ENCODE measurements at places on chromosomes 12 and 14.

- no peaks in the 10 kb centered on the region for H3K36me3 ChIP-seq
- no peak overlapping the region for H3K4me3 ChIP-seq
- H3K4me1 ChIP-seq, result no peaks in the 10 kb centered on the region
- H3K27me3 ChIP-seq, result peaks cover 16% of the 10 kb centered on the region
- DNase-seq, result no peak
- H3K27ac ChIP-seq, result no peak overlapping the region
Observed at GRCh38 chr12:55938826-55939501, 8.0 kb downstream of the DGKA start.

- no peak overlapping the region for H3K27ac ChIP-seq
- DNase-seq, result no peak
- H3K27me3 ChIP-seq, result peaks cover 22% of the 10 kb centered on the region
- peak overlapping the region; percentile 74 for H3K4me3 ChIP-seq
- peaks cover 3% of the 10 kb centered on the region for H3K4me1 ChIP-seq
Observed at GRCh38 chr14:99684410-99684934, 374 bp downstream of the CYP46A1 start.

- DNase-seq, result no peak
- H3K27me3 ChIP-seq, result no peaks in the 10 kb centered on the region
- H3K4me3 ChIP-seq, result no peak overlapping the region
- H3K4me1 ChIP-seq, result peaks cover 4% of the 10 kb centered on the region
Observed at GRCh38 chr14:85516239-85517113, 13.5 kb upstream of the FLRT2 start.

DNA sequence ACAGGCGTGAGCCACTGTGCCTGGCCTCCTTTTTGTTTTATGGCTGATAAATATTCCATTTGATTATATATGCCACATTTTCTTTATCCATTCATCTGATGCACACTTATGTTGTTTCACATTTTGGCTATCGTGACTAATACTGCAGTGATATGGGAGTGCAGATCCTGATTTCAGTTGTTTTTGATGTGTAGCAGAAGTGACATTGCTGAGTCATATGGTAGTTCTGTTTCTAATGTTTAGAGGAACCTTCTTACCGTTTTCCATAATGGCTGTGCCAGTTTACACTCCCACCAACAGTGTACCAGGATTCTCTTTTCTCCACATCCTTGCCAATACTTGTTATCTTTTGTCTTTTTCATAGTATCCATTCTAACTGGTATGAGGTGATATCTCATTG lies 235.9 kb downstream of the ERC1 start:
- H3K27ac ChIP-seq, result no peak overlapping the region
- DNase-seq, result no peak
- H3K36me3 ChIP-seq, result no peaks in the 10 kb centered on the region
- H3K27me3 ChIP-seq, result no peaks in the 10 kb centered on the region
- H3K4me1 ChIP-seq, result no peaks in the 10 kb centered on the region
- H3K4me3 ChIP-seq, result no peak overlapping the region

DNA sequence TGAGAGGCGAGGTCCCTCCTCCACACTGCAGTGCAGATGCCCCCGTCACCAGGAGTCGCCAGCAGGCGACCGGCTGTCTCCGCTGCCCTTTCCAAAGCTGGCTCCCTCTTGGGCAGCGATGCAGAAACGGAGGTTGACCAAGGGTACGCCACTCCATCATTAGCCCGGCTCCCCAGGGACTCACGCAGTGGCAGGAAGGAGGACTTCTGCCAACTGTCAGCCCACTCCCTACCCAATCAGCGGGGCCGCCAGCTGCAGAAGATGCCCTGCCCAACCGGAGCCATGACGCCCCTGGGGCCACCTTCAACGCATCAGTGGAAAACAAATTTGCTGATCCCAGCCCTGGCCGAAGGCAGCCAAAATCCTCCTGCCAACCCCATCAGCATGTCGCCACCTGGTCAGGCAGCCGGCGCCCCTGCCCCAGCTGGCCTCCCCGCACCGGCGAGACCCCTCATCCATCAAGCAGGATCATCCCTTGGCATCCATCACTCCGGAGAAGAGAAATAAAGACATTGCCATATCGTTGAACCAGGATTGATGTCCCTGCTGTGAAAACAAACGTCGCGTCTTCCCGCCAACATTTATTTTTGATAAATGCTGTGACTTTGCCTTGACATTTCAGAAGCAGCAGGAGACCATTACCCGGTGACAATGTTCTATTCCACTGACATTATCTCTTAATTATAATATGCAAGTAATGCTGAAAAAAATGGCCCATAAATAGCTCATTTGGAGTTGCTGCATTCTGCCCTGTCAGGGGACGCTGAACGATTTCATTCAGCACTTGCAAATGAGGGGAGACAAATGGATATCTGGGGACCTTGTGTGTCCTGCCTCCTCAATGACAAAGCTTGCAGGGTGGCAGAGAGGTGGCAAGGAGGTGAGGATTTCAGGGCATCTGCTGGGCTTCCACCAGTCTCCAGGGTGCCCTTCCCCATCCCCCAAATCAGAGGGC lies 105.1 kb downstream of the SCARB1 start:
- no peaks in the 10 kb centered on the region for H3K4me1 ChIP-seq
- H3K27me3 ChIP-seq, result no peaks in the 10 kb centered on the region
- H3K4me3 ChIP-seq, result no peak overlapping the region
- H3K36me3 ChIP-seq, result no peaks in the 10 kb centered on the region

DNA sequence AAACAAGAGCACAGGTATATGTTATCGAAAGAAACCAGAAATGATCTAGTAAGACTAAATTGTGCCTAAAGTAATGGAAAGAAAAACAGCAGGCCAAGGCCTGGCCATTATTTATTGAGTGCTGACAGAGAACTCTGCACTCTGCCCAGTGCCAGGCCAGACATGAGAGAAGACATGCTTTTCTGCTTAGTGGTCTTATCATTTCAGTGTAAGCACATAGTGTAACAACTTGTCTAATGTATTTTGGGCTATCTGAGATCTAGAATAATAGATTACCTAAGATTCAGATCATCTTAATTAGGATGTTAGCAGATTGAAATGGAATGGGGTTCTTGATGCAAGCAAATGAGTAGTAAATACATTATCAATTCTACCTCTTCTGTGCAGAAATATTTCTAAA lies 278.3 kb downstream of the AKAP6 start:
- peaks cover 7% of the 10 kb centered on the region for H3K4me1 ChIP-seq
- H3K27me3 ChIP-seq, result no peaks in the 10 kb centered on the region
- no peak overlapping the region for H3K27ac ChIP-seq
- H3K36me3 ChIP-seq, result no peaks in the 10 kb centered on the region
- no peak for DNase-seq

DNA sequence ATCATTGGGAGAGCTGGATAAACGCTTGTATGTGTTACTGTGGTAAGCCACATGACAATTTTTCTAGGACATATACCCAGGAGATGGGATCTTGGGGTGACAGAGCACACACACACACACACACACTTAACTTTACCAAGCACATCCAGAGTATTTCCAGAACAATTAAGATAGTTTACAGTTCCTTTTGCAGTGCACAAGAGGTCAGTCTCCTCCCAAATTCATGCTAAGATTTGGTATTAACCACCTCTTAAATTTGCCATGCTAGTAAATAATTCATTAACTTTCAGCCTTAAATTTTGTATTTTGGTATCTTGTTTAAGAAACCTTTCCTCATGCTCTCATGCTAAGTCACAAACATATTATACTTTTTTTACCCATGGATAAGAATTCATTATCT lies 33.9 kb upstream of the LIMA1 start:
- H3K4me3 ChIP-seq, result no peak overlapping the region
- no peak for DNase-seq
- no peaks in the 10 kb centered on the region for H3K36me3 ChIP-seq
- no peak overlapping the region for H3K27ac ChIP-seq

DNA sequence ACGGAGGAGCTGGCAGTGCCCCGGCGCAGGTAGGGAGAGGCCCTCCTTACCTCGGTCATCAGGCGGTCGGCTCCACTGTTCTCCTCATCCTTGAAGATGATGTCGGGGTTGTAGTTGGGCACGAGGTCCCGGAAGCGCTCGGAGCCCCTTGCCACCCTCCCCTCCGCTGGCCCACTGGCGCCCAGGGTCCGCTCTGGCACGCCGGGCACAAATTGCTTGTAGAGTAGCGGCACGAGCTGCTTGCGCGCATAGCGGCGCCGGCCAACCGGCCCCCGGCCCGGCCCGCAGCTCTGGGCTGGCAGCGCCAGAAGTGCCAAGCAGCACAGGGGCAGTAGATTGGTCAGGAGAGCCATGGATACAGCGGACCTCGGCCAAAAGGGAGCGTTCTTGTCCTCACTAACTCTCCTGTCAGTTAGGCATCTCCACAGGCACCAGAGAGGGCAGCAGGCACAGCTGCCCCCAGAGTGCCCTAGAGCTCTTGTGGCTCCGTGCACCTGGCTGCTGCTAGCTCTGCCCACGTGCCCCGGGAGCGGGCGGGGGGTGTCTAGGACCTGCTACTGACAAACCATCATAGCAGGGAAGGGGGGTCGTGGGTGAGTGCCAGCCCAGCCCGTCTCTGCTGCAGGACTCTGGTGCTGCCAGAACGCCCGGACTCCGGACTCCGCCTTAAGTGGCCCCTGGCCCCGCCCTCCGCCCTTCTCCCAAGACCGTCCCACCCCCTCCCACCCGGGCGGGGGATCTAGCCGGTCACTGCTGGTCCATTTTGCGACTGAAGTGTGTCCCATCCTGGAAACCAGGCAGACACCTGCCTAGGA lies at the start of gene DHH:
DHH (minus strand) TSS at position 642 of the 815 bp plus-strand sequence; CDS start at position 353, 289 bp downstream.
- no peak within 1 kb of the TSS for H3K27ac ChIP-seq
- H3K4me3 ChIP-seq, result peak within 1 kb of the TSS; percentile 15
- H3K4me1 ChIP-seq, result peaks cover 9% of the 10 kb centered on the region
- DNase-seq, result peak; percentile 85
- H3K36me3 ChIP-seq, result peaks cover 28% of the 10 kb centered on the region
- H3K27me3 ChIP-seq, result peaks cover 64% of the 10 kb centered on the region

DNA sequence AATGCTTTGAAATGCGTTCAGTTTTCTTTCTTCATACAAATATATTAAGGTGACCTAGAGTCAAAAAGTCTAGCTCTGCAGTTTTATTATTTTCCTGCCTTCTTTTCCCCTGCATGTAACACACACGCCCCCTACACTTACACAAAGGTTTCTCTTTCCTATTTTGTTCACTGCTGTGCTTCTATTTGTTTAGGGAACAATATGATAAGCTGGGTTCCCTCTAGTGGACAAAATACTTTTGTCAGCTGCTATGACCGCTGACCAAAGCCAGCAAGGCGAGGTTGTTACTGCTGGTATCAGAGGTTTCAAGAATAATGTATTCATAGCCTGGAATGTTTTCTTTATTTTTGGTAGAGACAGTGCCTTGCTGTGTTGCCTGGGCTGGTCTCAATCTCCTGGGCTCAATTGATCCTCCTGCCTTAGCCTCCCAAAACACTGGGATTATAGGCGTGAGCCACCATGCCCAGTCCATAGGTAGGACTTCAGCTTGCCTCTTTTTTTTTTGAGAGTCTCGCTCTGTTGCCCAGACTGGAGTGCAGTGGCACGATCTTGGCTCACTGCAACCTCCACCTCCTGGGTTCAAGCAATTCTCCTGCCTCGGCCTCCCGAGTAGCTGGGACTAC lies 33.4 kb downstream of the FNTB start:
- no peaks in the 10 kb centered on the region for H3K4me1 ChIP-seq
- no peak overlapping the region for H3K27ac ChIP-seq
- H3K27me3 ChIP-seq, result no peaks in the 10 kb centered on the region
- peaks cover 14% of the 10 kb centered on the region for H3K36me3 ChIP-seq
- H3K4me3 ChIP-seq, result no peak overlapping the region

GRCh38 chr14:92480856-92481255 lies 32.7 kb upstream of the RIN3 start:
- no peaks in the 10 kb centered on the region for H3K27me3 ChIP-seq
- no peaks in the 10 kb centered on the region for H3K36me3 ChIP-seq
- no peak overlapping the region for H3K27ac ChIP-seq
- no peaks in the 10 kb centered on the region for H3K4me1 ChIP-seq

GRCh38 chr14:35261774-35262173 lies 30.4 kb upstream of the PSMA6 start:
- no peaks in the 10 kb centered on the region for H3K4me1 ChIP-seq
- H3K4me3 ChIP-seq, result no peak overlapping the region
- H3K36me3 ChIP-seq, result peaks cover 12% of the 10 kb centered on the region
- DNase-seq, result no peak
- no peaks in the 10 kb centered on the region for H3K27me3 ChIP-seq

DNA sequence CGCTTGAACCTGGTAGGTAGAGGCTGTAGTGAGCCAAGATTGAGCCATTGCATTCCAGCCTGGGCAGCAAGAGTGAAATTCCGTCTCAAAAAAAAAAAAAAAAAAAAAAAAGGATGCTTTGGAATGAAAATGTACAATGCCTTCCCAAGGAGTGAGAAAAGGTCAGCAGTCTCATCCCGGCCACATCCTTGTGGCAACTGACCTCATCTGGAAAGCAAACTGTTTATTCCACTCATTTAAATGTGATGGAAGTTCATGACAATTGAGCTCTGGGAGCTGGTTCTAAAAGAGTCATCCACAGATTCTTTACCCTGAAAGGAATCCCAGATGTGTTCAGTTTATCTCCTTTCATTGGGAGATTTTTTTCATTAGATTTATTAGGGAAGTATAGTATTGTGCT lies 19.4 kb upstream of the LIMA1 start:
- no peak overlapping the region for H3K4me3 ChIP-seq
- no peaks in the 10 kb centered on the region for H3K36me3 ChIP-seq
- no peak for DNase-seq
- H3K4me1 ChIP-seq, result no peaks in the 10 kb centered on the region

DNA sequence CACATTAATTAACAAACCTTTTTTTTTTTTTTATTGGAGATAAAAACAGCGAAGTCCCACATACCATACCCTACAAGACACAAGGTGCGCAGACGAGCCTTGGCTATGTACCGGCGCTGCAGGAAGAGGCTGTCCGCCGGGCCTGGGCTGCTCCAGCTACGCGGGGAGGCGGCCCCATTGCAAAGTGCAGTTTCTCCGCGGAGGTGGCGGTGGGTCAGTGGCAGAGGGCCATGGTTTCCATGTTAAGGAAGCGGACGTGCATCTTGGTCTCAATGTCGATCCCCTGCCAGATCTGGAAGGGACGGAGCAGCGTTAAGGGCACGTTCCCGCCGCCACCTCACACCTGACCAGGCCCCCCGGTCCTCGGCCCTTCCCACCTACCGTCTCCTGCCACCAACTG lies 60.3 kb downstream of the TESC start:
- no peak overlapping the region for H3K4me3 ChIP-seq
- peaks cover 24% of the 10 kb centered on the region for H3K4me1 ChIP-seq
- no peaks in the 10 kb centered on the region for H3K36me3 ChIP-seq
- H3K27me3 ChIP-seq, result no peaks in the 10 kb centered on the region

DNA sequence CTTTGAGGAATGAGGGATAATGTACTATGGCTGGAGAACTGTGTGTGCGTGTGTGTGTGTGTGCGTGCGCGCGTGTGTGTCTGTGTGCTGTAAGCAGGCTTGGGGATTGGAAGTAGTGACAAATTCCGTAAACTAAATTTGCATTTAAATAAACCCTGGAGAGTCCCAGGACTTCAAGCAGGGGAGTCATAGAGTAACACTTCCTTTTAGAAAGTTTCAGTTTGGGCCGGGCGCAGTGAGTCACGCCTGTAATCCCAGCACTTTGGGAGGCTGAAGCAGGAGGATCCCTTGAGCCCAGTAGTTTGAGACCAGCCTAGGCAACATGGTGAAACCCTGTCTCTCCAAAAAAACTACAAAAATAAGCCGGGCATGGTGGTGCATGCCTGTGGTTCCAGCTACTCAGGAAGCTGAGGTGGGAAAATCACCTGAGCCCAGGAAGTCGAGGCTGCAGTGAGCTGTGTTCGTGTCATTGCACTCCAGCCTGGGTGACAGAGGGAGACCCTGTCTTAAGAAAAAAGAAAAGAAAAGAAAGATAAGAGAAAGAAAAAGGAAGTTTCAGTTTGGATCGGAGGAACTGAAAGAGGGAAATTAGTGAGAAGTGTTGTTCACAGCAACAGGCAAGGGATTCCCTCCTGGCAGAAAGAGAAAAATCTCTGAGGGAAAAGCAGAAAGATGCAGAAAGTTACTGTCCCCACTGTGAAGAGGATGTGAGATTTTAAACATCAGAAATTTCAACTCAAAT lies 222.7 kb upstream of the SOX5 start:
- no peaks in the 10 kb centered on the region for H3K4me1 ChIP-seq
- no peaks in the 10 kb centered on the region for H3K27me3 ChIP-seq
- DNase-seq, result peak; percentile 73
